Mesendoderm (in vitro differentiated cells): ENCODE measurements at places on chromosomes 16 and 17.

GRCh38 chr17:39928858-39929645 lies 1.5 kb downstream of the LRRC3C start:
- no peak overlapping the region for H3K4me3 ChIP-seq
- H3K27me3 ChIP-seq: no peaks in the 10 kb centered on the region
- peaks cover 8% of the 10 kb centered on the region for H3K4me1 ChIP-seq
- no peak overlapping the region for H3K27ac ChIP-seq

- H3K36me3 ChIP-seq: no peaks in the 10 kb centered on the region
- H3K27me3 ChIP-seq: no peaks in the 10 kb centered on the region
- H3K4me3 ChIP-seq: no peak overlapping the region
- no peak overlapping the region for H3K27ac ChIP-seq
- H3K4me1 ChIP-seq: no peaks in the 10 kb centered on the region
- DNase-seq: no peak
Measured at GRCh38 chr17:79369001-79369400, 241.8 kb downstream of the RBFOX3 start.

- no peaks in the 10 kb centered on the region for H3K4me1 ChIP-seq
- peaks cover 7% of the 10 kb centered on the region for H3K36me3 ChIP-seq
- no peaks in the 10 kb centered on the region for H3K27me3 ChIP-seq
- H3K27ac ChIP-seq: no peak overlapping the region
- no peak overlapping the region for H3K4me3 ChIP-seq
- peak; percentile 67 for DNase-seq
Measured at GRCh38 chr17:1004769-1005295, 7.9 kb downstream of the TIMM22 start.

GRCh38 chr16:68236826-68237242 lies 907 bp upstream of the ESRP2 start:
- H3K4me1 ChIP-seq: peaks cover 4% of the 10 kb centered on the region
- peak overlapping the region; percentile 4 for H3K4me3 ChIP-seq
- H3K27me3 ChIP-seq: no peaks in the 10 kb centered on the region
- DNase-seq: no peak

GRCh38 chr17:16853661-16854320 lies 118.1 kb downstream of the TNFRSF13B start:
- H3K27ac ChIP-seq: no peak overlapping the region
- no peaks in the 10 kb centered on the region for H3K27me3 ChIP-seq
- DNase-seq: no peak
- no peaks in the 10 kb centered on the region for H3K4me1 ChIP-seq
